ENCODE measurements at places on chromosomes 16 and 17.

- no peak for DNase-seq
These were observed 207.1 kb downstream of the SPECC1 start for GRCh38 chr17:20216154-20216815.

GRCh38 chr16:53212893-53213223 lies 158.1 kb downstream of the CHD9 start:
- no peak for DNase-seq

DNA sequence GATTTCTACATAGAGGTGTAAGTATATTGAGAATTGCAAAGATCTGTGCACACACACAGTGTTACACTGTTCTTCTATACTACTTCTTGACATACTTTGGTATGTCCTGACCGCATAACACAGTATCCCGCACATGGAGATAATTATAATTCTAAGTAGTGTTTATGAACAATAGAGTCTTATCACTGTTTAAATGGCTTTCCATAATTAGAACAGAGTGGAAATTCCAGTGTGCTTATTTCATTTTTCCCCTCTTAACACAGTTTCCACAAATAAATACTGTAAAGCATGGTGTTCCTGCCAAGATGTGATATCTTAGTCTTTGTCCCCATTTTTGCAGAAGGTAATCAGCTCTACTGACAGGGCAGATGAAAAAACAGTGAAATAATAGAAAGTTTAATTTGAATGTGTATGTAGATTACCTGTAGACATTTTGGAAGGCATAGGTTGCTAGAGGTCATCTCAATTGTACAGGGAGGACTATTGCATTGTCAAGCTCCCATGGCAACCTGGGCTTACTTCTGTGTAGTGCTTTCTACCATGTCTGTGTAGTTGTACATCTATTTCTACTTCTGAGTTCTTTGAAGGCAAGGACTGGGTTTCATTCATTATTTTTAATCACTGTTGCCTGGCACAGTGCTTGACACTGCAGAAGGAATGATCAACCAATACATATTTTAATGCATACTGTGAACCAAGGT lies 10.1 kb upstream of the KRT28 start:
- DNase-seq = no peak

- no peak for DNase-seq
These were observed 103.9 kb upstream of the FAM20A start for GRCh38 chr17:68704871-68705713.

DNA sequence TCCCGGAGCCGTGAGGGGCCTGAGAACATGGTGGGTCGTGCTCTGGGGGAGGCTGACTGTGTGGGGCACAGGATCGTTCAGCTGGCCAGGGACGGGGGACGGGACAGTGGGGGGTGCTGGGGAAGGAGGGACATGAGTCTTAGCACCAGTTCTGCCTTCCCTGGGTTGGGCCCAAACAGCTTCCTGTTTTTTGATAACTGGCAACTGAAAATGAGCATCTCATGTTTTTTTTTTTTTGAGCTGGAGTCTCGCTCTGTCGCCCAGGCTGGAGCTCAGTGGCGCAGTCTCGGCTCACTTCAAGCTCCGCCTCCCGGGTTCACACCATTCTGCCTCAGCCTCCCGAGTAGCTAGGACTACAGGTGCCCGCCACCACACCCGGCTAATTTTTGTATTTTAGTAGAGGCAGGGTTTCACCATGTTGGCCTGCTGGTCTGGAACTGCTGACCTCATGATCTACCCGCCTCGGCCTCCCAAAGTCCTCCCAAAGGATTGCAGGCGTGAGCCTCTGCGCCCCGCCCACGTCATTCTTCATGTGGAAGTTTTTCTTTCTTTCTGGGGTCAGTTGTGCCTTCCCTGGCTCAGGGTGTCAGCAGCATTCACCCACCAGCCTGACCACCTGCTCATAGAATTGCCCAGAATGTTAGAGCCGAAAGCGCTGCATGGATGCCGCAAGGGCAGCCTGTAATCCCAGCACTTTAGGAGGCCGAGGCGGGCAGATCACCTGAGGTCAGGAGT lies 6.4 kb downstream of the ASPSCR1 start:
- no peak for DNase-seq

GRCh38 chr16:4172070-4172469 lies 55.8 kb upstream of the ADCY9 start:
- DNase-seq = no peak

GRCh38 chr17:59186850-59187249 lies 23.0 kb upstream of the SMG8 start:
- no peak for DNase-seq

DNA sequence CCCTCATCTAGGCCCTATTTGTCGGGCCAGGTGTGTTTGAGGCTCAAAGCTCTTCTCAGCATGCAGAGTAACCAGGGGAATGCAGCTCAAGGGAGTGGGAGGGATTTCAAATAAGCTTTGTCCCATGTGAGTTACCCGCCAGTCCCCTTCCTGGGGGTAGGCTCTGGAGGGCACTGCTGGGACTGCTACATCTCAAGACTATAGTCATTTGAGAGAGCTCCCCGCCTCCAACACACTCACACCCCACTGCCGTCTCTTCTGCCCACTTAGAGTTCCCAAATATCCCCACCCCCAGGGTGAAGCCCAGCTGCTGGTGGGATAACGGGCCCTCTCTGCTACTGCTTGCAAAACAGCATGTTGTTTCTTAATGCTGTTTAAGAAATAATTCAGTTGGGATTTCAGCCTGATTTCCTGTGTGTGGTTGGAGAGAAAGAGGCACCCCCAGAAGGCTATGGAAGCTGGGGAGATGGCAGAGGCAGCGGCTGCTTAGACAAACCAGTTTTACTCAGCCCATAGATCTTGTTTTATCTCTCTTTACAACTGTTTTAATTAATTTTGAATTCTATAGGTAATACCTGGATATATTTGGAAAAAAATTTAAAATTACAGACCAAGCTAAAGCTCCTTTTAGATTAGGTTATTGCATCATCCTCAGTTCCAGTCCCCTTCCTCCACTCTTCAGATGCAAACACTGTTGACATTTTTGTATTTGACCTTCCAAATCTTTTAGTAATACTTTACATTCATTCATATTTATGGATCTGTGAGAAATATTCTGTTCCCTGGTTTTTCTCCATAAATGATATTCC lies 4.1 kb upstream of the MPO start:
- DNase-seq = no peak

DNA sequence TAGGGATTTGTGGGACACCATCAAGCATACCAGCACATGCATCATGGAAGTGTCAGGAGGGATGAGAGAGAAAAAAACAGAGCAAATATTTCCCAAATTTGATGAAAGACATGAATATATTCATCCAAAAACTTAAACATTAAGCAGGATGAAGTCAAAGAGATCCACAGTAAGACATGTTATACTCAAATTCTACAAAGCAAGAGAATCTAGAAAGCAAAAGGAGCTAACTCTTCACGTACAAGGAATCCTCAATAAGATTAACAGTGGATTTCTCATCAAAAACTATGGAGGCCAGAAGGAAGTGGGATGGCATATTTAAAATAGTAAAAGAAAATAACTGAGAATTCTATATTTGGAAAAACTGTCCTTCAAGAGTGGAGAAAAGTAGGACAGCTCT lies 374.8 kb downstream of the ZFHX3 start:
- no peak for DNase-seq

- no peak for DNase-seq
These were observed 2.2 kb upstream of the ALOX15 start for GRCh38 chr17:4643676-4644075.

- DNase-seq = no peak
These were observed 3.9 kb upstream of the PDK2 start for GRCh38 chr17:50090971-50091917.

GRCh38 chr16:23016368-23016767 lies 132.9 kb downstream of the USP31 start:
- no peak for DNase-seq

DNA sequence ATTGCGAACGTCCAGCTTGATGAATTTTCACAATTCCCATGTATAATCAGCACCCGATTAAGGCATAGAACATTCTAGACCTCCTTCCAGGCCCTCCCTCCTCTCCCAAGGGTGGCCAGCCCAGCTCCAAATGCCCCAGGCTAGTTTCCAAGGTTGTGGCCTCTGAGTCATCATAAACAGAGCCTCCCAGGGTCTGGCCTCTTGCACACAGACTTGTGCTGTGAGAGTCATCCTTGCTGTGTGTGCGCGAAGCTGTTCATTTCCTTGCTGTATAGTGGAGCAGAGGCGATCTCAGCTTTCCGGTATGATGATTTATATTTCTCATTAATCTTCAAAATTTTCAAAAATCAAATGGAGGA lies 20.5 kb upstream of the JPH3 start:
- peak; percentile 88 for DNase-seq

DNA sequence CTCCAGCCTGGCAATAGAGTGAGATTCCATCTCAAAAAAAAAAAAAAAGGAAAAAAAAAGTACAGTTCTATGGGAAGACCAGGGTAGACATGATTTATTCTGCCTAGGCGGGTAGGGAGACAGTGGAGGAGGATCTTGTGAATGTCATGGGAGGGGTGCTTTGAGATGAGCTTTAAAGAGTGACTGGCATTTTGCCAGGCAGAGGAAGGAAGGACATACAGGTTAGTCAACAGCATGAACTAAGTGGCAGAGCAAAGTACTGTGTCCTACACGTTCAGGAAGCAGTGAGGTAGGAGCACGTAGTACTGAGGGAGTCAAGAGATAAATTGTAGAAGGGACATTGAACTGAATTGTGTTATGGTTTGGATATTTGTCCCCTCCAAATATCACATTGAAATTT lies 451.5 kb downstream of the TOX3 start:
- DNase-seq = no peak

DNA sequence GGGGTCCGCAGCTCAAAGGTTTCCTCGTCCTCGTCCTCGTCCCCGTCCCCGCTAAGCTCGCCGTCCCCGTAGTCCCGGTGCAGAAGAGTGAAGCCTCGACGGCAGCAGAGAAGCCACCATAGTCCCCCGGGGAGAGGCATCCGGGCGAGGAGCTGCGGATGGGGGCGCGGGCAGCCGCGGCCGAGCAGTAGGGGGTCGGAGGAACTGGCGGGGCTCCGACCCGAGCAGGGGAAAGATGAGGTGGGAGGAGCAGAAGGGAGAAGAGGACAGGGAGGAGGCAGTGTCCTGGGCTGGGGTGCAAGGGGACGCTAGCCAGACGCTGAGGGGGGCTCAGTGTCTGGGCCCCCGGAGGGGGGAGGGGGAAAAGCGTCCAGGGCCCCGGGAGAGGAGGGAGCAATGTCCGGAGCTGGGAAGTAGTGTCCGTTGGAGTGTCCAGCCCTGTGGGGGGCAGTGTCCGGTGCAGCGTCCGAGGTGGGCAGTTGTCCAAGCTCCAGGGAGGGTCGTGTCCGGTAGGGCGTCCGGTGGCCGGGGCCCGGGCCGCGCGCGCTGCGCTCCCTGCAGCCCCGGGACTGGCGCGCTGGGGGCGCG lies at the start of gene PLEKHH3:
Gene PLEKHH3 (minus strand): TSS at position 571 of the 588 bp plus-strand sequence. CDS start 431 bp downstream, at position 140.
- no peak for DNase-seq

- DNase-seq = no peak
These were observed 9.0 kb upstream of the TBC1D3B start for GRCh38 chr17:36185416-36185815.

GRCh38 chr17:28579526-28579925 lies 2.8 kb upstream of the ALDOC start:
- DNase-seq = no peak

- no peak for DNase-seq
These were observed 529.0 kb downstream of the KCNJ18 start for GRCh38 chr17:22221344-22221743.

All from smooth muscle cell of the brain vasculature (primary cell).